ENCODE measurements at places on chromosomes 11 and 22.

- DNase-seq: no peak
Observed at GRCh38 chr11:10746871-10747270, 4.2 kb upstream of the CTR9 start.

GRCh38 chr22:28547132-28547842, 132.4 kb downstream of the TTC28 start:
- DNase-seq: no peak

DNA sequence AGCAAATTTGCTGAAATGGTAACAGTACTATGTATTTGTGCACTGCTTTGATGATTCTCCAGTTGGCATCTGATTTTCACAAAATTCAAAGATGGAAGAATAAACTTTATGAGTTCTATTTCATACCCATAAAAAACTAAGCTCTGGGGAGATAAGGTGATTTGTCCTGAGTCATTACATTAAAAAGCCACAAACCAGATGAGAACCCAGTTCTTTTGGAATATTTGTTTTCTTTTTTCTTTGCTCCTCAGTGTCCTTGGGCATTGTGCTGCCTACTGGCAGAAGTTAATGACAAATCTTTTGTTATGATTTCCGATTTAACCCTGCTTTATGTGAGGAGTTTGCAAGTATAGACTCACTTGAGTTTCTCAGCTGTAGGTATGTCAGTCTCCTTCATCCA, 45.4 kb upstream of the AMOTL1 start:
- no peak for DNase-seq

DNA sequence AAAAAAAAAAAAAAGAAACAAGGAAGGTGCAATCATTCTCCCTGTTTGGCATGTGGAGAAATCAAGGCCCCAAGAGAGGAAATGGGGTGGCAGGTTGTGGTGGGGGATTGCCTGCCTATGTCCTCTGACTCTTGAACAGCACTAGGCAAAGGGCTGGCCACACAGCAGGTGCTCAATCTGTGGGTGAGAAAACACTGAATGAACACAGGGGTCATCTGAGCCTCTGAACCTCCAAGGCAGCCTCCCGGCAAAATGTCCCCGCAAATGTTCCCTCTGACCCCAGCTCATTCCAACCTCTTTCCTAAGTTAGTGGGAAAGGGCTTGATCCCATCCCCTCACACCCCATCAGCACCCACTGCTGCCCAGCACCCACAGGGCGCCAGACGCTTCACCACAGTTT, 4.6 kb downstream of the PLA2G6 start:
- no peak for DNase-seq

GRCh38 chr22:39238966-39239505, 5.7 kb downstream of the PDGFB start:
- DNase-seq: peak; percentile 67

DNA sequence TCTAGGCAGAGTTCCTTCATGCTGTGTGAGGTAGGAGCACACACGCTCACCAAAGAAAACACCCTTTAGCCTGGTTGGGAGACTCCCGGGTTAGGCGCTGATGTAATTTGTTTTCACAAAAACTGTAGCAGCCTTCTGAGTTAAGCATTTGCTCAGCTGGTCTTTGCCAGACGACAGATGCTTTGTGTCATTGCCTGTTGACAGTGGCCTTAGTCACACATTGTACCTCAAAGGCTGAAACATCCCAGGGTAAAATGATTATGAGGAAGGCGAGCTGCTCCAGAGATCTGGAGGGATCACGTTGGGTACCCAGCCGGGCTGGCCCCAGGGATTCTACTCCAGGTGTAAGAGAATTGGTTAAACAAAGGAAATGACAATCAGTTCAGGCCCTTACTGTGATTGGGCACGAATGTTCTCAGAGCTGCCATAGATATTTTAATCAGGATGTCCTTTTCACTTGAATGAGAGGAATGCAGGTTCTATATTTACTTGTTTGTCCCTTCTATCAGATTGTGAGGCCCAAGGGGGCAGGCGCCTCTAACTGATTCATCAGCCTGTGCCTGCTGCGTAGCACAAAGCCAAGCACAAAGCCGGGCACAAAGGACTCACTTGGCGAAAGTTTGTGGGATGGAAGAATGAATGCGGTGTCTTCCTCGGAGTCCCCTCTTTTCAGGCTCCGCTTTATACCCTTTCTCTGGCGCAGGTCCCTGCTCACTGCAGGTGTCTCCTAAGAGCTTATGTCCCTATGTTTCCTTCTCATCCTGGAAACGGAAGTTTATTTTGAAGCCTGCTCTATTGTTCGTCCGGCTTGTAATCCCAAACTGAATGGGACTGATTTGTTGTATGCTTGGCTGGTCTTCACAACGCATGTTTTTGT, 47.1 kb downstream of the ADM start:
- DNase-seq: no peak
